ENCODE measurements at places on chromosomes 6 and 20.

- no peak for DNase-seq
These were observed 8.4 kb upstream of the ULBP2 start for GRCh38 chr6:149933461-149933860.

GRCh38 chr6:41799559-41799911 lies 12.0 kb downstream of the TOMM6 start:
- DNase-seq, result no peak

DNA sequence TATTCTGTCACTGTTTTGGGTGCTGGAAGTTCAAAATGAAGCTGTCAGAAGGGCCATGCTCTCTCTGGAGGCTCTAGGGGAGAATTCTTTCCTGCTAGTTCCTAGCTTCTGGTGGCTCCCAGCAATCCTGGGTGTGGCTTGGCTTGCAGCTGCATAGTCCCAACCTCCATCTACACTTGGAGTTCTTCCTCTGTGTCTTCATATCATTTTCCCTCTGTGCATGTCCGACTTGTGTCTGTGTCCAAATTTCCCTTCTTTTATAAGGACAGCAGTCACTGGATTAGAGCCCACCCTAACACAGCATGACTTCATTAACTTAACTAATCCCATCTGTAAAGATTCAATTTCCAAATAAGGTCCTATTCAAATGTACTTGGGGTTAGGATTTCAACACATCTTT lies 23.3 kb upstream of the ENPP1 start:
- DNase-seq, result no peak

DNA sequence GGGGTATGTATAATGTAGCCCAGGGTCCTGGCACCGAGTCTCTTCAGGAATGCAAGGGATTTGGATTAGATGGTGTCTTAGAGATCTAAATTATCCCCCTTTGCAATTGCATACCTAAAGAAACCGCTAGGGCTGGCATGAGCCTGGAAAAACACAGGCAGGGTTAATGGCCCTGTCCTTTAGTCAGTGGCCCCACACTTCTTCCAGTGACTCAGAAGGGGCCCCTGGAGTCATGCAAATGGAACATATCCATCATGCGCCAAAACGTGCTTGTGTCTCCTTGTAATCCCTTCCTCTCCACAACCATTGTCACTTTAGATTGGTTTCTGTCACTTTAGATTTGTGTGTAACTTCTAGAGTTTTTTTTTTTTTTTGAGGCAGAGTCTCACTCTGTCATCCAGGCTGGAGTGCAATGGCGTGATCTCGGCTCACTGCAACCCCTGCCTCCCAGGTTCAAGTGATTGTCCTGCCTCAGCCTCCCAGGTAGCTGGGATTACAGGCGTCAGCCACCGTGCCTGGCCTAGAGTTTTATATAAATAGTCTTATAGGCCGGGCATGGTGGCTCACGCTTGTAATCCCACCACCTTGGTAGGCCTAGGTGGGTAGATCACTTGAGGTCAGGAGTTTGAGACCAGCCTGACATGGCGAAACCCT lies 8.7 kb upstream of the MYBL2 start:
- no peak for DNase-seq

- DNase-seq, result no peak
These were observed 477.2 kb downstream of the EYS start for GRCh38 chr6:65229825-65230224.

Measured in inflammatory macrophage (primary cell).